Right renal cortex interstitium (tissue), 3 donors: ENCODE measurements at places on chromosomes 13 and 19. TPM values are rescaled to one million over a fixed set of nuclear protein-coding genes. Genes with fewer than 3 reads are reported as not detected.
A peak's percentile ranks its signal among the peaks of the same experiment; 100 is the strongest.

DNA sequence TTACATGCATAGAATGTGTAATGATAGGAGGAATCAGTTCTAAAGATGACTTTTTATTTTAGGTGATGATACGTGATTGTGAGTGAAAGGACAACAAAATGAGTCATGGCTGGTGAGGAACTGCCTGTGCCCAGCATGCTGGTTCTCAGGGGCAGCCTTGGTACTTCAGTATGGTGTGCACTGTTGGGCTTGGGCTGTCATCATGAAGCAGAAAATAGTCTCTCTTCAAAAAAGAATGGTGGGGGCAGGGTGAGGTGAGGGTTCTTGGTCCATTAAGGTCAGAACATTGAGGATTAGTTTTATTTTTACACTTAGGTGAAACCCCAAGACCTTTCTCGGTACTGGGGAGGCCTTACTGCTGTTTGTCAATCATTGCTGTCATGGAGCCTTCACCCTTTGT is 309.5 kb downstream of the MTUS2 start:
- no peak for DNase-seq

DNA sequence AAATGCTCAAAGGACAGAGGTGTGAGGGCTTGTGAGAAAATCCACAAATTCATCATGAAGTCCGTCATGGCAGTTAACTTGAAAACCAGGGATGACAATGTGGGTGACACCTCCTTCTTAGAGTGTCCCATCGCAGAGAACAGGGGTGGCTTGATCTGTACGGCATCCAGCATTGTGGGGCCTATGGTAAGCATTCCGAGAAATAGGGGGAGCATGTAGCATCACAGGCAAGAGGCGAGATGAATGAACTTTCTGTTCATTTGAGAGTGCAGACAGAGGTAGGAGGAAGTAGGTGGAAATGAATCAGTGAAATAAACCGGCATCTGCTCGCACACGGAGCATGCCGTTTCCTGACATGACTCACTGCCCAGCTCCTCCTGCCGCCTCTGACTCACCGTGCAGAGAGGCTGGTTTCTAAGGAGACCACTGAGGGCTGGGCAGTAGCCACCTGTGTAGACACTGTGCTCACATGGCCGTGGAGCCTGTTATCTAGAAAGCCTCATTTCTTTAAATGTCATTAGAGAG is 339.0 kb downstream of the RFC3 start:
- DNase-seq: no peak

- DNase-seq: no peak
These were observed at the start of gene FFAR1 for GRCh38 chr19:35347171-35347929. FFAR1 (plus strand) TSS chr19:35347902; CDS start chr19:35351552, 3,650 bp downstream.

GRCh38 chr19:51552996-51553725 is 17.9 kb upstream of the ZNF175 start:
- peak; percentile 66 for DNase-seq

DNA sequence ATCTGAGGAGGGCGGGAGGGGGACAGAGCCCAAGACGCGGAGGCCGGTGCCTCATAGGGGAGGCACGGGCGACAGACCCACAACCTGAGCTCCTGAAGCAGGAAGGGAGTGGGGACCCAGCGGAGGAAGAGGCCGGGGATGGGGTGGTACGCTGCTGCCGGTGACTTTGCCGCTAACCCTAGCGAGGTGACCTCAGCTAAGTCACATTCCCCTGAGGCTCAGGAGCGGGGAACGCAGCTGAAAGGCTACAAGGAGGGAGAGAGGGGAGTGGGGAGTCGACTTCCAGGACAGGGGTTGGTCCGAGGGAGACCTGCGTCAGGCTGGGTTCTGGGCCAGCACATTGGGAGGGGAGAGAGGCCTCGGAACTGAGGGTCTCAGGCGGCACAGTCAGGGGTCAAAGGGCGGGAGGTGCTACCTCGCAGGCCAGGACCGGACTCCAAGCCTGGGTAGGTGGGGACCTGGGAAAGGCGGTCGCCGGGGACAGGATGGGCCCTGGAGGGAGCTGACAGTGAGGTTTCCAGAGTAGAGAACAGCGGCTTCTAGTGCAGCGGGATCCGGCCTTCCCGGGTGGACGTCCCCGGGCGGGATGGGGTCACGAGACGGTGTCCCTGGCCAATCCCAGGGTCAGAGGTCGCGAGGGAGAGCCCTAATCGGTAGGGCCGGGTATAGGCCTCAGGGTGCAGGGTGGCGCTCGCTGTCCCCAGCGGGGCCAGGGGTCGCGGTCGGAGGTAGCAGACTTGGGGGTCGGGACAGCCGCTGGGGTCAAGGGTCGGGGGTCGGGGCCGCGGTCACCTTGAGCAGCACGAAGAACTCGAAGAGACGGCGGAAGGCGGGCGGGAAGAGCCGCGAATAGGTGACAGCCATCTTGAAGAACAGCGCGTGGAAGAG is 699 bp downstream of the TMEM259 start:
- no peak for DNase-seq

GRCh38 chr19:37692956-37693620 is 26.5 kb downstream of the ZNF607 start:
- no peak for DNase-seq

DNA sequence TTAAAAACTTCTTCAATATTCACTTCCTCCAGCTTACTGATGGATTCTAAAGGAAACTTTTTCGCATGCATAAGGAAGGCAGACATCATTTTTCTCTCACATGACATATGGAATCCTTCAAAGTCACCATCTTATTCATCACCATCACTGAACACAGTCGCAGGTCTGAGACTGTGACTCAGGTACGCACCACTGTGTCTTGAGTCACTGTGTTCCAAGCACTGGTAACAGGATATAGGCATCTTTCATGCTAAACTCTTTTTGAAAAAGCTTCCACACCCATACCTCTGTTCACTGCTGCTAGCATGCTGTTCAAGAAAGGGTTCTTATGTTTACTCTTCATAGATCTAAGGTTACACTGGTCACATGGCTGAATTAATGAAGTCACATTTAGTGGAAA is 67.0 kb upstream of the SIAH3 start:
- no peak for DNase-seq

DNA sequence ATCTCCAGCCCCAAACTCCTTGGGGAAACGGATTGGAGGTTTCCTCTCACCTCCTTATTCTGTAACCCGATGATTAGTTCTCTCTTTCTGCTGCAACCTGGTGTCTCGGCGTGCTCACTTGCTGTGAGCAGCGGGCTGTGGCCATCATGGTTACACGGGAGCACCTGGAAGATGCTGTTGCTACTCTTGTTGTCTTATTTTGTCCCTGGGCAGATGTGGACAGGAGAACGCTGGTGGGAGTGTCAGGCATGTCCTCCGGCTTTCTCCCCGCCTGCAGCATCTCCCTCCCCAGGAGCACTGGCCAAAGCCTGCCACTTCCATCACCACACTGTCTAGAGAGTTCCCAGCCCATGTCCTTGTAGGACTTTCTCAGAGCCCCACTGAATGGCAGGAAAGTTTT is 211.8 kb upstream of the ZNF536 start:
- DNase-seq: no peak

- no peak for DNase-seq
These were observed 3.3 kb downstream of the GP6 start for GRCh38 chr19:55034751-55035150.

DNA sequence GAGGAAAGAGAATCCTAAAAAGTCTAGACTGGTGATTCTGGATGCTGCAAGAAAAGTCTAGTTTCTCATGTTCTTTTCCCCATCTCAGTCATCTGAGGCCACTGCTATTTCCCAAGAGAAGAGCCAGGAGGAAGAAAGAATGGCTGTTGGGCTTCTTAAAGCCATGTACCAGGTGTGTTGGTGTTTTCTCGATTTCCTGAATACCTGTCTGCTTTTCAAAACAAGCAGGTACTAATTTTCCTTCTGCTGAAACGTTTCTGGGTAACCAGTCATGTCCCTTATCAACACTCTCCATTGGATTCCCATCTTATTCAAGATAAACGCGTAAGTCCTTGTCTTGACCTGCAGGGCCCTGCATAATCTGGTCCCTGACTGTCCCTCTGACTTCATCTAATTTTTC is 1.1 kb downstream of the ZNF570 start:
- no peak for DNase-seq

GRCh38 chr13:19742643-19743042 is 40.1 kb downstream of the PSPC1 start:
- DNase-seq: no peak

DNA sequence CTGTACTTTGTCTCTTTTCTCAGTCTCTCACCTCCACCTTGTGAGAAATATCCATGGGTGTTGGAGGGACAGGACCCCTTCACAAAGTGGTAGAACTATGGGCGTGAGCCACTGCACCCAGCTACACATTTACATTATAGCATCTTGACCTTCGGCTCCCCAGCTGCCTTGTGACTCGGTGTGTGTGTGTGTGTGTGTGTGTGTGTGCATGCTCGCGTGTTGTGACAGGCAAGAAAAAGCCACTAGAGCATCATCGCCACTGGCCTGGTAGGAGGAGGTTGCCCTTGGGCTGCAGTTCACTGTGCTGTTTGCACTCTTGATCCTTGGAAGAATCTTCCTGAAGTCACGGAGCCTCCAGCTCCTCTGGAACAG is 13.7 kb upstream of the ZNF888 start:
- no peak for DNase-seq

- DNase-seq: no peak
These were observed 194.1 kb downstream of the TDRD3 start for GRCh38 chr13:60590800-60591747.

GRCh38 chr13:71596116-71596515 is 270.9 kb downstream of the DACH1 start:
- DNase-seq: no peak

DNA sequence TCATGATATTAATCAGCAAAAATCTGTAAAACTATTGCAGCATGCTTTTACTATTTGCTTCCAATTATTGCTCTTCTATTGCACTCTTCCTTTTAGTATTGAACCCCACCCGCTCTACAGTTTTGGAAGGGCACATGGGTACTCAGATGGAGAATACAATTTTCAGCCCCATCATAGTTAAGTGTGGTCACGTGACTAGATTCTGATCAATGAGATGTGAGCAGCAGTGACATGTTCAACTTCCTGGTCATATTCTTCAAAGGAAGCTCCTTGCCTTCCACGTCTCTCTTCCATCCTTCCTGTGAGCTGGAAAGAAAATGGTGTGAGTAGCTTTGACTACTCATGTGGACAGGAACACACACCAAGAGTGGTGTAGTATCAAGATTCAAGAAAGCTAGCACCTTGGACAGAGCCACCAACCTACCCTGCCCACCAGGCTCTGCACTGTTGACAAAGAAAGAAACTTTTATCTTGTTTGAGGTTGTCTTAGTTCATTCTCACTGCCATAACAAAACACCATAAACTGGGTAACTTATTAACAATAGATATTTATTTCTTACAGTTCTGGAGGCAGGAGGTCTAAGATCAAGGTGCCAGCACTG is 3.8 kb upstream of the FGF14 start:
- DNase-seq: no peak

GPC5 gene
- 4.8 TPM for polyA plus RNA-seq

ZNF181 gene
- 26.8 TPM for polyA plus RNA-seq

BRCA2 gene
- 9.6 TPM for polyA plus RNA-seq

IGFL1 gene
- not detected for polyA plus RNA-seq

SHISA7 gene
- polyA plus RNA-seq: 0.11 TPM
